ENCODE measurements at places on chromosomes 7 and 10. TPM values are rescaled to one million over a fixed set of nuclear protein-coding genes. Genes with fewer than 3 reads are reported as not detected.

GRCh38 chr7:149662591-149663095 is 110.7 kb downstream of the ZNF467 start:
- peak; percentile 48 for DNase-seq

DNA sequence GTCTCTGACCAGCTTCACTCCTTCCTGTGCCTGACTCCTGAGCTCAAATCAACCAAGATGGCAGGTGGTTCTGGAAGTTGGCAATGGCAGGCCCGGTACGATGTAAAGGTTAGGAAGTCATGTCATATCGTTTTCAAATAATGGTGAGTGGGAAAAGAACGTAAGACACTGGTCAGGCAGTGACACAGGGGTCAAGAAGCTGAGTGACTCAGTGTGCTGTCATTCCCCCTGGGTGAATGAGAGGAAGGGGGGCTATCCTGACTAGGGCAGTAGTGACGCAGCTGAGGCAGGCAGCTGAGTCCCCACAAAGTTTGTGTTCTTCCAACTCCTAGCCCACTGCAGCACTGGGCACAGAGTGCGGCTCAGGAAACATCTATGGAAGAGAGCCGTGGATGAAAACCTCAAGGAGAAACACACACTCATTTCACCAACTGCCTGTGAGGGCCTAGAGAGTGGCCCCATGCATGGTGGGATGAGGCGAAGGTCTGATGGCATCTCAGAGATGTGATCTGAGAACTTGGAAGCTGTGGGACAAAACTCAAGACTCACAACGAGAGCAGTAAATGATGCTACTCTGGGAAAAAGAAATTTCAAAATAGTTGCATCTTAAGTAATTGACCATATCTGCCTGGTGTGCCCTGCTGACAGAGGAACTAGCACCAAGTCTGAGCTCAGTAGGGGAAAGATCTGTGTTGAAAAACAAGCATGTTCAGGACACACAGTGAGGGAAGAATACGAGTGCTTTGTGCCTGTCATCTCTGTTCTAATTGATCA is 23.2 kb downstream of the CREB3L2 start:
- DNase-seq, result no peak

GRCh38 chr10:72298592-72299519 is 25.1 kb downstream of the DDIT4 start:
- no peak for DNase-seq

The SKAP2 gene
- 2.4 TPM for total RNA-seq

DNA sequence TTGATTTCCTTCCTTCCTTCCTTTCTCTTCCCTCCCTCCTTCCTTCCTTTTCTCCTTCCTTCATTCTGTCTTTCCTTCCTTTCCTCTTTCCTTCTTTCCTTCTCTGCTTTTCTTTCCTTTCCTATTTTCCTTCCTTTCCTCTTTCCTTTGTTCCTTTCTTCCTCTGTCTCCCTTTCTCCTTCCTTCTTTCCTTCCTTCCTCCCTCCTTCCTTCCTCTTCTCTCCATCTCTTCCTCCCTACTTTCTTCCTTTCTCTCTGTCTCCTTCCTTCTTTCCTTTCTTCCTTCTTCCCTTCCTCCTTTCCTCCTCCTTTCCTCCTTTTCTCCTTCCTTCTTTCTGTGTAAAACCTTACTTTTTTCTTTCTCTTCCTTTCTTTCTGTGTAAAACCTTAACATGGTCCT is 32.3 kb upstream of the NPTX2 start:
- no peak for DNase-seq

- DNase-seq, result peak; percentile 48
Observed at GRCh38 chr7:131106681-131107336, 220.9 kb upstream of the MKLN1 start.

DNA sequence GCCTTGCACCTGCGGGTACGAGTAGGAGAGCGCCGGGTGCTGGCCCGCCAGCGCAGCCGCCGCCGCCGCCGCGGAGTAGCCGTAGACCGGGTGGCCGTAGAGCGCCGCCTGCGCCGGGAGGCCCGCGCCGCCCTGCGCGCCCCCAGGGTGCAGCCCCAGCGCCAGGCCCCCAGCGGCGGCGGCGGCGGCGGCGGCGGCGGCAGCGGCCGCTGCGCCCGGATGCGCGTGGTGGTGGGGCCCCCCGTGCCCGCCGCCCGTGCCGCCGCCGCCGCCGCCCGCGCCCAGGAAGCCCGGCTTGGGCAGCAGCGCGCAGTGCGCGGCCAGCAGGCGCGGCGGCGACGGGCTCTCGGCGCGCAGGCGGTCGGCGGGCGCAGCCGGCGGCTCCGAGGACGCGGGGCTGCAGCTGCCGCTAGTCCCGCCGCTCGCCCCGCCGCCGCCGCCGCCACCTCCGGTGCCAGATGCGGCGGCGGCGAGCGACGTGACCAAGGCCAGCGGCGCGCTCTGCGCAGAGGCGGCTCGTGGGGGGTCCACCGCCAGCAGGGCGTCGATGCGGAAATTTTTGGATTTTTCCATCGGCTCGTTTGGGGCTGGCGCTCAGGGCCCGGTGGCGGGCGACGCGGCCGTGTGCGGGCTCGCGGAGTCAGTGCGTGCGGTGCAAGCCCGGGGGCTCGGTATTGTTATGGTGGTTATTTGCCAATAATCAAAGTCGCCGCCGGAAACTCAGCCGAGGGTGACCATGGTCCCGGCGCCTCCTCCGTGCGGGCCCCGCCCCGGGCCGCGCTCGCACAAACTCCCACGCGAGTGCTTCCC is 480 bp downstream of the MNX1 start:
- no peak for DNase-seq

DNA sequence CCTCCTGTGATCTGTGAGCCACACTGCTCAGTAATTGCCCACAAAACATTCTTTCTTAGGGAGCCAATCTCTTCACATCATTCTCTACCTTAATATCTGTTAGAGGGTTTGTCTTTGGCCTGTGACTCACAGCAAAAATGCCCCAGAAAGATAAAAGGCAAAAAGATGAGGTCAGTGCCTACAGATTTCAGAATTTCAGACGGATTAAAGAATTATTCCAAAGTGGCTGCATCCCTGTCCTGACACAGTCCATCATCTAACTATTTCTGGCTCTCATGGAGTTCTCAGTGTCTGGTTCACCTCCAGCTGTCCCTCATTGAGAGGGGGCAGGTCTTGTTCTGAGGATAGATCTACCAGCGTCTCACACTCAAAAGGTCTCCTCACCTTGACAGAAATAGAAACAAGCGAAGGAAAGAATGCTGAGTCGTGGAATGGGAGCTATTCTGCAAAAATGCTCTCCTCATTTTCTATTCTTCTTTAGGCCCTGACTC is 138.5 kb upstream of the AOAH start:
- no peak for DNase-seq

DNA sequence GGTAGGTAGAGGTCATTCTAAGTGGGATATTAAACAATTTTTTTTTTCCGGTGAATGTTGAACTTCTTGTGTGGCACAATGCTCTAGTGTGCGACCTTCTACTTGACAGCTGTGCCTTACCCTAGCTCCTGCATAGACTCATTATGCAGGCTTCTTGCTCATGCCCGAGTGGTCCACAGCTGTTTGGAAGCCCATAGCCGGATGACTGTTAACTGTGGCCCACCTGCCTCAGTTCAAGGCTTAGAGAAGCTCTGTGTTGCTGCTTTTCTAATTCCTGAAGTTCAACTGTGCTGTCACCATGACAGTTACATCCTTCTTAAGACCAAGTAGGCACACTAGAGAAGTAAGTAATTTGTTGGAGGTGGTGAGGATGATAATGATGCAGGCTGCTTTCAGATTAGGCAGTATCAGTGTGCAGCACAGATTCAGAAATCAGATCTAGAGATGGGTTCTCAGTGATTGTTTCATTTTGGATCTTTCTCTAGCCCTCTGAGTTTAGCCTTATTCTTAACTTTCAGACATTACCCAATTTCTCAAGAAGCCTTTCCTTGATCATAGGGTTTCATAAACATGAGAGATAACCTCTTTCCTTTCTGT is 278.4 kb downstream of the PHF14 start:
- DNase-seq, result no peak

GRCh38 chr10:17963431-17963830 is 11.7 kb downstream of the SLC39A12 start:
- no peak for DNase-seq

The DNAJB12 gene
- total RNA-seq, result 16.1 TPM

- DNase-seq, result no peak
Observed at GRCh38 chr7:88759230-88760135, at the start of gene ZNF804B. TSS of gene ZNF804B (plus strand) at chr7:88759700. CDS start at chr7:88759977, 277 bp downstream.

The LRRD1 gene
- total RNA-seq, result 1.7 TPM

The CYP3A5 gene
- 2.3 TPM for total RNA-seq

The SFTPA2 gene
- 6.1 TPM for total RNA-seq

The FFAR4 gene
- 0.18 TPM for total RNA-seq

- DNase-seq, result no peak
Observed at GRCh38 chr10:96835899-96836298, 3.8 kb downstream of the LCOR start.

The PSAP gene
- 366 TPM for total RNA-seq

The CCDC136 gene
- 79.1 TPM for total RNA-seq

- DNase-seq, result peak; percentile 68
Observed at GRCh38 chr10:124703778-124704427, 40.3 kb downstream of the FAM53B start.

The FAM131B gene
- 42.6 TPM for total RNA-seq

All from cerebellum (tissue), 4 donors.